ENCODE measurements at places on chromosomes 16 and 17. TPM values are rescaled to one million over a fixed set of nuclear protein-coding genes. Genes with fewer than 3 reads are reported as not detected.
A peak's percentile ranks its signal among the peaks of the same experiment; 100 is the strongest.

DNA sequence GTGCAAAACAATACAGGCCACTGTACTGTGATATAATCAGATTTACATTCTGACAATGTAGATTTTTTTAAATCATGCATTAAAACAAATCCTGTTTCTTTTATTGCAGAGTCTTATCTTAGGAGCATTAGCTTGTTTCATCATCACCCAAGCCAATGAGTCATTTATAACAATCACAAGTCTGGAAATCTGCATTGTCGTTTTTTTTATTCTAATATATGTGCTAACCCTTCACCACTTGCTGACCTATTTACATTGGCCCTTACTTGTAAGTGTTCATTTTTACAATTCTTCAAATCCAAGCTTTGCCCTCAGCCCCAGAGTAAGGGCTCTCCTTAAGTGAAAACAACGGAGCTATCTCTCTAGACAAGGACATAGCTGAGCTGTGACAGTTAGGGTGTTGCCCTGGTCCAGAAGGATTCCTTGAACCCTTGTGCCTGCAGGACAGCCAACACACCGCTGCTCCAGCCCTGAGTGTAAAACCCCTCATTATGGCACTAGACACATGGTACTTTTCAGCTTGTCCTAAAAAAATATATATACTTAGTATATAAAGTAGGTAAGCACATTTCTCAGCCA, 3.7 kb downstream of the CMTM1 start:
- H3K36me3 ChIP-seq: peaks cover 21% of the 10 kb centered on the region
- no peak overlapping the region for H3K27ac ChIP-seq
- H3K4me3 ChIP-seq: no peak overlapping the region
- no peaks in the 10 kb centered on the region for H3K4me1 ChIP-seq
- no peak for DNase-seq
- H3K27me3 ChIP-seq: no peaks in the 10 kb centered on the region

- H3K27me3 ChIP-seq: no peaks in the 10 kb centered on the region
- no peaks in the 10 kb centered on the region for H3K36me3 ChIP-seq
- no peak overlapping the region for H3K27ac ChIP-seq
- DNase-seq: no peak
- H3K4me1 ChIP-seq: no peaks in the 10 kb centered on the region
Observed at GRCh38 chr16:77509796-77510195, 75.0 kb upstream of the ADAMTS18 start.

- H3K4me1 ChIP-seq: no peaks in the 10 kb centered on the region
- H3K27me3 ChIP-seq: no peaks in the 10 kb centered on the region
- no peak overlapping the region for H3K27ac ChIP-seq
- no peak overlapping the region for H3K4me3 ChIP-seq
- H3K36me3 ChIP-seq: no peaks in the 10 kb centered on the region
Observed at GRCh38 chr16:83029467-83029866, 402.7 kb downstream of the CDH13 start.

DNA sequence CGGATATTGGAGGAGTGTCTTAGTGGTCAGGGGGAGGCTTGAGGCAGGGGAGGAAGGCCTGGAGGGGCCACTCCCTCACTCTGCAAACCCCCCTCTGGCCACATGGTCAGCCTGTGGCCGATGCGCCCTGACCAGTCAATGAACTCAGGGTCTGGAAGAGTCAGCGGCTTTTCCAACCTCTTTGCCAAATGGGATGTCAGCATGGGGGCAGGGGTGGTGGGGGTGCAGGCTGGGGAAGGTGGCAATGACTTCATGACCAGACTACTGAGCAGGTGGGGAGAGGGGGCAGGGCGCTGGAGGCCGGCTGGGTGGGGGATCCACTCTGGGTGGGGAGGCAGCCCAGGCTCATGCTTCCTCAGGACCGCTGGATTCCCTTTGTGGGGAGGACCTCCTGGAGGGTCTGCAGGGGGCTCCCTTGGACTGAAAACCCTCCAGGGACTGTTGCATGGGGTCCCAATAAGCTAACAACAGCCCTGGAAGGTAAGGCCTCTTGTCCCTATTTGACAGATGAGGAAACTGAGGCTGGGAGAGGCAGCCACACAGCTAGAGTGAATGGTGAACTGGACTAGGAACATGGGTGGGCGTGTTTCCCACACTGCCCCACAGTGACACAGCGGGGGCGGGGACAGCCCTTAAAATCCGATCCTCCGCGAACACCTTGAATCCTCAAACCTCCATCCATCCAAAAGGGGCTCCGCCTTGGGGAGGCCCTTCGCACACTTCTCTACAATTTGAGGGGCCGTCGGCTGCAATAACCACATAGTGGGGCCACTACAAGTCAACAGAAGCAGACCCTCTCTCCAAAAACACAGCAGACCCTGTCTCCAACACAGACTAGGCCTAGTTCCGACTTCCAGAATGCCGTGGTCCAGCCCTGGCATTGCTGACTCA, 81.0 kb upstream of the TOB1 start:
- peaks cover 11% of the 10 kb centered on the region for H3K4me1 ChIP-seq
- H3K4me3 ChIP-seq: no peak overlapping the region
- H3K27ac ChIP-seq: no peak overlapping the region
- no peaks in the 10 kb centered on the region for H3K36me3 ChIP-seq

Gene PLEKHH3
- total RNA-seq: 0.56 TPM

DNA sequence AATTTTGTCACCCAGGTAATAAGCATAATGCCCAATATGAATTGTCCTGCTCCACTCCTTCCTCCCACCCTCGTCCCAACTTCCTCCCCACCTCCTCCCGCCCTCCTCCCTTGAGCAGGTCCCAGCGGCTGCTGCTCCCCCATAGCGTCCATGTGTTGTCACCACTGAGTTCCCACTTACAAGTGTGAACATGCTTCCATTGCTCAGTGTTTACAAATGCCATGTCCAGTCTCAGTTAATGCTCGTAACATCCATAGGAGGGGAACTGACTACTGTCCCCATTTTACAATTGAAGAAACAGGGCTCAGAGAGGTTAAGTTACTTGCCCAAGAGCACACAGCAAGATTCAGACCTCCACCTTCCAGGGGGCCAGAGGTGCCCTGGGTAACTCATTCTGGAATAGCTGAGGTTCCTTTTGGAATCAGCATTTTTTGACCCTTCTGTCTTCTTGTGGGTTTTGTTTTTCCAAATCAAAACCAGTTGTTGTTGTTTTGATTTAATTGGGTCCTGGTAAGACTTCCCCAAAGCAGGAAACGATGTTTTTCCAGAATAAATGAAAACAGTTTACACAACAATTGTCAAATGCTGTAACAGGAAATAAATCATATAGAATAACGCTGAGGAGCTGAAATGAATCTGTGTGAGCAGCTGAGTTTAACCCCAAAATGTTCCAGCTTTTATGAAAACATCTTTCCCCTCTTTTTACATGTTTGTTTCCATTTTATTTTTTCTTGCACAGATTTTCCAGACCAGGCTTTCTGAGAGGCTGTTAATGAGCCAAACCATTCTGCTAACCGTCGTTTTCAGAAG, 73.9 kb downstream of the ZDHHC7 start:
- peaks cover 27% of the 10 kb centered on the region for H3K27me3 ChIP-seq
- no peaks in the 10 kb centered on the region for H3K36me3 ChIP-seq
- H3K27ac ChIP-seq: no peak overlapping the region
- no peak for DNase-seq
- no peaks in the 10 kb centered on the region for H3K4me1 ChIP-seq

GRCh38 chr17:13353590-13353989, 248.1 kb downstream of the HS3ST3A1 start:
- no peak overlapping the region for H3K4me3 ChIP-seq
- no peaks in the 10 kb centered on the region for H3K36me3 ChIP-seq
- H3K27me3 ChIP-seq: peaks cover 6% of the 10 kb centered on the region

- H3K36me3 ChIP-seq: no peaks in the 10 kb centered on the region
- no peaks in the 10 kb centered on the region for H3K4me1 ChIP-seq
- no peak overlapping the region for H3K4me3 ChIP-seq
- no peaks in the 10 kb centered on the region for H3K27me3 ChIP-seq
- no peak overlapping the region for H3K27ac ChIP-seq
- DNase-seq: no peak
Observed at GRCh38 chr16:29316761-29317183, 89.7 kb downstream of the NPIPB11 start.

Gene SLFN11
- total RNA-seq: 32.1 TPM

GRCh38 chr17:55162556-55162946, 102.2 kb upstream of the HLF start:
- no peak overlapping the region for H3K4me3 ChIP-seq
- H3K27me3 ChIP-seq: no peaks in the 10 kb centered on the region
- H3K4me1 ChIP-seq: no peaks in the 10 kb centered on the region
- peaks cover 5% of the 10 kb centered on the region for H3K36me3 ChIP-seq
- no peak overlapping the region for H3K27ac ChIP-seq

GRCh38 chr17:70772761-70773160, 603.4 kb downstream of the KCNJ2 start:
- no peak for DNase-seq
- H3K27me3 ChIP-seq: no peaks in the 10 kb centered on the region
- H3K4me3 ChIP-seq: no peak overlapping the region
- no peaks in the 10 kb centered on the region for H3K36me3 ChIP-seq
- H3K4me1 ChIP-seq: no peaks in the 10 kb centered on the region

Gene ITGA2B
- 1.1 TPM for total RNA-seq

DNA sequence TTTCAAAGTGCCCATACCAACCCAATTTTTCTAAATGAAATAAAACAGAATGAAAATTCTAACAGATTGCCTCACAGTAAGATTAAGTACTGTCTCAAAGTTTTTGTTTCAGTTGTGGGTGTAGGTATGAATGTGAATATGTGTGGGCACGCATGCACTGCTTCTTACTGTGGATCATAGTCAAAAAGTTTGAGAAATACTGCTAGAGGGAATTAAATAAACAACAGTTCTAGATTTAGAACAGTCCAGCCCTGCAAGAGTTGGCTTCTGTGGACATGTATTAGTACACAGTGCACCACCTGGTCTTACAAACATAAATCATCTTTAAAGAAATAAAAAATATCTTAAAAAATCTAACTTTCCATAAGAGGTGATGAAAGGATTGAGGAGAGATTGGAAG, 8.4 kb downstream of the ZNF652 start:
- peaks cover 19% of the 10 kb centered on the region for H3K4me1 ChIP-seq
- H3K27ac ChIP-seq: peak overlapping the region; percentile 49
- no peak overlapping the region for H3K4me3 ChIP-seq
- H3K36me3 ChIP-seq: no peaks in the 10 kb centered on the region
- no peak for DNase-seq

GRCh38 chr16:84055366-84055765, 12.8 kb upstream of the SLC38A8 start:
- no peak overlapping the region for H3K4me3 ChIP-seq
- H3K4me1 ChIP-seq: no peaks in the 10 kb centered on the region
- no peak overlapping the region for H3K27ac ChIP-seq
- H3K36me3 ChIP-seq: peaks cover 55% of the 10 kb centered on the region

- H3K4me3 ChIP-seq: no peak overlapping the region
- DNase-seq: no peak
- peaks cover 9% of the 10 kb centered on the region for H3K27me3 ChIP-seq
- no peak overlapping the region for H3K27ac ChIP-seq
- no peaks in the 10 kb centered on the region for H3K36me3 ChIP-seq
- H3K4me1 ChIP-seq: no peaks in the 10 kb centered on the region
Observed at GRCh38 chr16:79800016-79800608, 199.6 kb upstream of the MAF start.

All from T-cell (primary cell).